Stimulated activated CD4-positive, alpha-beta T cell treated with anti-CD3 and anti-CD28 coated beads, Interleukin-1b, Interleukin-23, amount 100 ng/mL, for 1 hour (primary cell): ENCODE measurements at places on chromosomes 12 and 14.
A peak's percentile ranks its signal among the peaks of the same experiment; 100 is the strongest.

- no peak for DNase-seq
These were observed 4.2 kb upstream of the LIN7A start for GRCh38 chr12:80941916-80942315.

DNA sequence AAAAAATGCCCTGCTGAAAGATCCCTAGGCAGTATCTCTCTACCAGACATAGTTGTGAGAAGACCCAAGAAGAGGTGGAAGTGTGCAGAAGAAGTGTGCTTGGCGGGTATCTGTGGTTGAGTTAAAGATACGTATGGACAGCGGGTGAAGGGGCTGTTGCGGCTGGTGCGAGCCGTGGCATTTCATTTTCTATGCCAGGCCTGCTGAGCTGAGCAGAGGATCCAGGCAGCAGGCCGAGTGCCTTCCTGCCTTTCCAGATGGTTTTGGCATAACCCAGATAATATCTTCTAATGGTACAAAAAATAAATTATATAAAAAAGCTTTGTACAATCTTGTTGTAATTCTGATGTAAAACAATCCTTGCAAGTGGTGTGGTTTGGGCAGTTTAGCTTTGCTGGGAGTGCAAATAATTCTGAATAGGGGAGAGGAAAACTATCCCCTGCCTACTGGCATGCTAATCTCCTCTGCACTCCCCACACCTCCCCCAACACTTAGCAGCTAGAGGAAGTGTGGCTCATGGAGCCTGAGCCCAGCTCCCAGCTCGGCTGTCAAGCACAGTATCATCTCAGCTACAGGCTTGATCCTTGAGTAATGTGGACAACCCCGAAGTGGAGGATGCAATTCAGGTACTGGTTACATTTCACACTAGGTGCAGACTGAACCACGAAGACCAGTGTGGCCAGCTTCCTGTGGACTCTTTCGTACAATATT lies 168.9 kb downstream of the VRK1 start:
- DNase-seq, result no peak

DNA sequence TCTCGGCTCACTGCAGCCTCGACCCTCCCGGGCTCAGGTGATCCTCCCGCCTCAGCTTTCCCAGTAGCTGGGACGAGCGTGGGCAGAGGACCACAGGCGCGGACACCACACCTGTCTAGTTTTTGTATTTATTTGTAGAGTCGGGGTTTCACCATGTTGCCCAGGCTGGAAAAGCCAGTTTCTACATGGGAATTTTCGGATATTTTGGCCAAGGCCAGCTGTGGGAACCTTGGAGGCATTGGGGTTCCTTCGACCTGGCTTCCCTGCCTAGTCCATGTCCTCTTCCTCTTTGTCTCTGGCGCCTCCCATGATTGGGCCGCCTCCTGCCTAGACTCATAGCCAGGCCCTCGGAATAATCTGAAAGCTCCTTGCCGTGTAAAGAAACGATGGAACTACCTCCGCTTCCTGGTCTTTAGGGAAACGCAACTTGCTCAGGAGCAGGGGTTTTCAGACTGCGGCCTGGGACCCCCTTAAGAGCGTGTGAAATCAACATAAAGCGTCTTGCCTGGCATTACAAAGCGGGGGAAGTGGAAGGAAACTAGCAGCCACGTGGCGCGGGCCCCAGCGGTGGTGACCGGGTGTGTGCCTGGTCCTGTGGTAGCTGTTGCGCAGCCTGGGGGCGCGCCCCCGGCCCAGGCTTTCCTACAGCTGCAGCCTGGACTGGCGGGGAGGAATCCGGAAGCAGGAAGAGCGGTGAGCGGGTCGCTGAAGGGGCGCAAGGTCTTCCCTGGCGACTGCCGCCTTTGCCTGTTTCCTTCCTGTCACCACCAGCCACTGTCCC lies 1.4 kb upstream of the HSP90AA1 start:
- peak; percentile 39 for DNase-seq

GRCh38 chr12:66929121-66929520 lies 250.2 kb upstream of the GRIP1 start:
- no peak for DNase-seq

DNA sequence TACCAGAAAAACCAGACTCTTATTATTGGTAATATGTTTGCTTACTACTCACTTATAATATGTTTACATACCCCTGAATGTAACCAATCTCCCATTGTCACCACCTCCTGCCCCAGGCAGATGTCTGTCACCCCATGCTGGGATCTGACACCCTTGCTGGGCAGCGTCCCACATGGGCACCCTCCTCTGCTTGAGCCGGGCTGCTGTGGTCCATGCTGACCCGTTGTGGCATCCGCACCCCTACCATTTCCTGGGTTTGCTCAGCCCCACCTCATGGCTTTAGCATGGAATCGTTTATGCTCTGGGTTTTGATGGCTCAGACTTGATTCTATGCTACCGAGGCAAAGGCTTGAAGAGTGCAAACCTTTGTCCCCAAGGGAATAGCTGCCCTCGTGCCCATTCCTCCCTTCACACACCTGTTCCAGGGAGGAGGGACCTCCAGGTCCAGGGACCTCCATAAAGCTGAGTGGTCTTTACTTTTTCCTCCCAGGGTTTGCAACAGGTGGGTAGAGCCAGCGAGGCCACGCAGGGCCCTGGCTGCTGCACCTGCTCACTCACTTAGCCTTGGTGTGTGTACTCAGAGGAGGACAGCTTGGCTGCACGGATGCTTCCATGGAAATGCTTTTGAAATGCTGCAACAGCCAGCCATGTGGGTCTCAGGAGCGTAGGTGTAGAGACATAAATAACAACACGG lies 68.7 kb downstream of the PRMT8 start:
- no peak for DNase-seq
